Mesenteric fat pad (tissue), 1 donor: ENCODE measurements at places on chromosomes 3 and 15.

GRCh38 chr3:114285648-114286230, 8.1 kb upstream of the TIGIT start:
- no peak for DNase-seq

DNA sequence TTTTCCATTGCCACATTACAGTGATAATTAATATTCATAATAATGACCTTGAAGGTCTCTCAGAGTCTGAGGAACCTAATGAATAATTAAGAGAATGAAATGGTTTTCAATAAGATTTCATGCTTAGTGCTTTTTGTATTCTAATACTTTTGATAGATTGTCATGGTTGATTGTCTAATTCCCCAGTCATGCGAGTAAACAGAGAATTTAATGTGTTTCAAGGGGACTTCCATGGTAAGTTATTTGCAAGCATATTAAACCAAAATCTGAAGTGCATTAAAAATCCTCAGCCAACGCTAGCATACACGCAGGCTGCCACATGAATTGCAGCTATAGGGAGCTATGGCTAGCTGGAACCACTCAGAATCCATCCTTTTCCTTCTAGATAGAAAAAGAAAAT, 18.9 kb upstream of the ANO10 start:
- DNase-seq = no peak

- no peak for DNase-seq
Observed at GRCh38 chr3:121488628-121489027, 57.2 kb downstream of the POLQ start.

DNA sequence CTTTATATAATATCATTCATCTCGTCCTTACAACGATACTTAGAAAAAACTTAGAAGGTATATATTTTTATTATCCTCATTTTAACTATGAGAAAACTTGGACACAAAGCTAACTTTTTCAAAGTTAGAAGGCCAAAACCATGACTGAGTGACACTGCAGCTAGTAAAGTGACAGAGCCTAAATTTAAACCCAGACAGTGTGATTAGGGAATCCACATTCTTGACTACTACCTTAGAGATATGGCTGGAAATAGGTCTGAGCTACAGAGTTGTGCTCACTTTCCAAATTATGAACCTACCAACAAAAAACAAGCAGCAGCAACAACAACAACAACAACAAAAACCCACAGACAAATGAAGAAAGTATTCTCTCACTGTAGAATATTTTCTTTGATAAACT, 236.2 kb downstream of the SCAPER start:
- no peak for DNase-seq

DNA sequence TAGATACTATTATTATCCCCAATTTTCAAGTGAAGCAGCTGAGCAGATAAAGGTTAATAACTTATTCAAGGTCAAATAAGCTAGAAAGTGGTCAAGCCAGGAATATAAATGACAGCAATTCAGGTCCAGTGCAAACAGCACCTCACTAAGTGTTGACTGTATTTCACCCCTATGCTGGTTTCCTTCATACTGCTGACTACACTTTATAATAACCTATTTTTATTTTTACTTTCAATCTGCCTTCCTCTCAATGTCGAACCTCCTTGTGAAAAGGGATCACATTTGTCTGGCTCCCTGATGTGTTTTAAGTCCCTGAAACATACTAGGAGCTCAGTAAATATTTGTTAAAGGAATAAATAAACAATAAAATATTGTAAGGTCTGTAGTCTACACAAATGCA, 146.1 kb downstream of the NAALADL2 start:
- no peak for DNase-seq

- DNase-seq = no peak
Observed at GRCh38 chr3:128550113-128550440, 57.1 kb upstream of the GATA2 start.

- DNase-seq = peak; percentile 77
Observed at GRCh38 chr3:38121832-38122461, 15.0 kb downstream of the ACAA1 start.

GRCh38 chr3:38165722-38166387, 518 bp downstream of the OXSR1 start:
- DNase-seq = no peak

DNA sequence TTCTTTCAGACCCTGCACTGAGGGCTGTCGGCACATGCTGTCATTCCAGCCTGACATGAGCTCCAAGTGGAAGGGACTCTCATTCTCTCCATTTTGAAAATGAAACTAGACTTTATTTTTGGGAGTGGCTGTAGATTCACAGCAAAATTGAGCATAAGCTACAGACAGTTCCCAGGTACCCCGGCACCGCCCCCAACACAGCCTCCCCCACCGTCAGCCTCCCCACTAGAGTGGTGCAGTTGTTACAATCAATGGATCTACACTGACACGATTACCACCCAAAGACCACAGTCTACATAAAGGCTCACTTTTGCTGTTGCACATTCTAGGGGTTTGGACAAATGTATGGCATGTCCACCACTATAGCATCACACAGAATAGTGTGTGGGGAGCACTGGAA, 29.5 kb upstream of the FGD5 start:
- peak; percentile 37 for DNase-seq

DNA sequence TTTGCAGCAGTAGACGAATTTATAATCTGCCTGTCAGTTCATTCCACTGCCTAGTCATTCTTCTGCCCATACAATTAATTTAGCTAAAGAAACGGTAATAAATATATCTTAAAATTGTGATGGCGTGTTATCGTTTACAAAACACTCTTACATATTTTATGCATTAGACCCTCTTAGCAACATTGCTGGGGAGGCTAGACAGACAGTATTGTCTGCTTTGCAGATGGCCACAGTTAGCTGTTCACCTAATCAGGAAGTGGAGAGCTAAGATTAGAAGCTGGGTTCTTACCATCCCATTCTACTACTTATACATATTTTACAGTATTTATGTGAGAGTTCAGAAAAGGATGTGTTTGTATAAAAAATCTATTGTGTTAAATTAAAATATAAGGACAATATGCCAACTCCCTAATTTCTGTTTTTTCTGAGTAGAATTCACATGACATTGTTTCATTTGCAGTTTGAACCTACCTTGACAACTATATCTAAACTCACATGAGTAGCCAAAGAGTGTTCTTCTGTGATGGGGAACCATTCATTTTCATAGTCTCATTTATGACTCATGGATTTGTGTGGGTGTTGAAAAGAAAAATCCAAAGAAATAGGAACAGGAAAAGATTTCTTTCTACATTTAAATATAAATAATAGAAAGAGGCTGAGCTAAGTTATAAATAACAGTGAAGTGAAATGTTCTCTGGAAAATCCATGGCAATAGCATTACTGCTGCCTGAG, 41.7 kb upstream of the C3orf80 start:
- no peak for DNase-seq

DNA sequence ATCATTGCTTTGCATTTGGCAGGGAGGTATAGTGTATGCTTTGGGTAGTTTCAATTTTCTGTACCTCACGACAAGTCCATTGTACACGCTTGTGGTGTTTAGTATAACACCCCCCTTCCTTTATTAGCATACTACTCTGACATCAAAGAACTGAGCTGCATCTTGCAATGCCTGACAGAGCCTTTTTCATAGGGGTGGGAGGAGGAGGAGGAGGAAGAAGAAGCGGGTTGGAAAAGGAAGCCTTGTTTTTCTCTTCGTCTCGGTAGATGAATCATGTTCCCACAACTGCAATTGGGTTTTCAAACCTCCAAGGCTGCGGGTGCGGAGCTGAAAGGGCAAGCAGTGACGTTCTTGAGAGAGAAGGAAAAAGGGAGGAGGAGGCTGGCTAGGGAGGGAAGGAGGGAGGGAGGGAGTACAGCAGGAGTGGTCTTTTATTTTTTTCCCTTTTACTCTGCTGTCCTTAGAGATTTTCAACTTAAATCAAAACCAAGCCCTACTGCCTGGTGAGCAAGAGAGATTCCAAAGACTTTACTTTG, 175.7 kb downstream of the KLHL25 start:
- no peak for DNase-seq

- no peak for DNase-seq
Observed at GRCh38 chr3:80618295-80619256, 850.8 kb upstream of the ROBO1 start.

DNA sequence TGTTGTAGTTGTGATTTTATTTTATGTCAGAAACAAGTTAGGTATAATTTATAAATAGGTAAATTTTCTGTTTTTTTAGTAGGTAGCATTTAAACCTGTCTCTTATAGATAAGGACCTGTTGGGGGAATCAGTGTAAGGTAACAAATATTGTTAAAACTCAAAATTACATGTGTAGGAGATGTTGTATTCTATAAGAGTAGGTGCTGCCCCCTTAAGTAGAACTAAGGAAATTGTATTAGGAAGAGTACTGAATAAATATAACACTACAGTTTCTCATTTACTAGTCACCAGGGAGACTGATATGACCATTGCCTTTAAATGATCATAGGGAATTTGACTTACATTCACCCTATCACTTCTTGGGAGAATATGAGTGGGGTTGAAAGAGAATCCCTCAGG, 31.2 kb downstream of the SLC25A36 start:
- DNase-seq = no peak

DNA sequence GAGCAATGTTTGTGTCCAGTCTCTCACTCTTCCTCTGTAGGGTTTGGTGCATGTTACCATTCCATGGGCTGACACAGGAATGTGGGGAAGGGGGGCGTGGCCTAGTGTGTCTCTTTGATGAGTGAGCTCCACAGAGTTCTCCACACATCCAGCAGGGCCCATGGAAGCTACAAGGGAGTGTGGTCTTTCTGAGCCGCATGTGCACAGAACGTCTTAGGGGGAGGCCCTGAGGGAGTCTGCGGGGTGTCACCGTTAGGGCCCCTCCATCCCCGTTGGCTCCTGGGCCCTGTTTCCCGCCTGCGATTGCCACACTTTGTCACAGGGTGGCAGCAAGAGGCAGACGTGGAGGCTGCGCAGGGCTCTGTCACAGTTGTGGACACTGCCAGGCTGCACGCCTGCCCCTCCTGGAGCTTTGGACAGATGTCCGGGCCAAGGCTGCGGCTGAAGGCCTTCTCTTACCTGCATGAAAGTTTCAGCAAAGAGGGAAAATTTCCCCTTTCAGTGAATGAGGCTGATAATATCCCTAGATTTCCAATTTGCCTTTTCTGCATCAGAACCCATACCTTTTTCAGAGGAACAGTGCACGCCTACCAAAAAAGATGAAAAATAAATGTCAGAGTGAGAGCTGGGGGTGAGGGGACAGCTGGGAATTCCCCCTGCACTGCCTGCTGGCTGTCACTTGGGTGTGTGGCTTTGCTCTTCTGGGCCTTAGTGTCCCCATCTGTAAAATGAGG, 24.3 kb downstream of the CACNA2D3 start:
- no peak for DNase-seq

GRCh38 chr3:180882115-180882514, 30.4 kb upstream of the FXR1 start:
- no peak for DNase-seq

DNA sequence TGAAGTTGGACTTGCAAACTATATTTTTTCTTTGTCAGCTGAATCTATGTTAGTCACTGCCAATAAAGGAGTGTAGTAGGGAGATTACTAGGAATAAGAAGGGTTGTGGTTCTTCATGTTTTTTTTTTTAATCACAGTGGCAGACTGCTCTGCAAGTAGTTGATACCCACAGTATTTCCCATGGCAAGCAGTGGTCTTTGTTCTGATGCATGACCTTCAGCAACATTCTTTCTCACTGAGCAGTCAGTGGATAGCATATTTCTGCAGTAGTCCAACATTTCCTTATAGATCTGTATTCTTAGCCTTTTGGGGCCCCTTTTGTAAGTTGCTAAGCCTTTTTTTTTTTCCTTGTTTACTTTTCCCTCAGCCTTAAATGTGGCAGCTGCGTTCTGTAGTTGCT, 151.1 kb downstream of the DOCK3 start:
- no peak for DNase-seq

DNA sequence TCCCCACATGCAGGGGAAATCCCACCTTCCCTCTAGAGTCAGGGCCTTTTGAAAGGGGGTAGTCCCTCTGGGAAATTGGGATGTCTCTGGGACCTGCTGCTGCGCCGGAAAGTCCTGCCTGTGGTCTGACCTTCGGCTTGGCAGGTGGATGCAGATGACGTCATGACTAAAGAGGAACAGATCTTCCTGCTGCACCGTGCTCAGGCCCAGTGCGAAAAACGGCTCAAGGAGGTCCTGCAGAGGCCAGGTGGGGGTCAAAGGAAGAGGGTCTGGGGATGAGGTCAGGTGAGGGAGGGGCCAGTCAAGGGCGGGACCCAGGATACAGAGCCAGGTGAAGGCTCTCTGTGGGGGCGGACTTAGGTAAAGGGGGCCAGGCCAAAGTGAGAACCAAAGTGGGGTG, 16.2 kb downstream of the PTH1R start:
- DNase-seq = no peak

DNA sequence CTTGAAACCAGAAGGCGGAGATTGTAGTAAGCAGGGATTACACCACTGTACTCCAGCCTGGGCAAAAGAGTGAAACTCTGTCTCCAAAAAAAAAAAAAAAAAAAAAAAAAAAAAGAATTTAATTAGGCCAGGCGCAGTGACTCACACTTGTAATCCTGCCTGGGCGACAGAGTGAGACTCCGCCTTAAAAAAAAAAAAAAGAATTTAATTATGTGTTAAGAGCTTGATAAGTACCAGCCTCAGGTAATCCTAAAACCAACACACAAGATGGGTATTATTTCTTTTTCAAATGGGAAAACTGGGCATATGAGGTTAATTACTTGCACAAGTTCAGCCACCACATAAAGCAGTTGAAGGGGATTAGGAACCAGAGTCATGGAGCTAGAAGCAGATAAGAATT, 49.0 kb downstream of the PBRM1 start:
- no peak for DNase-seq

DNA sequence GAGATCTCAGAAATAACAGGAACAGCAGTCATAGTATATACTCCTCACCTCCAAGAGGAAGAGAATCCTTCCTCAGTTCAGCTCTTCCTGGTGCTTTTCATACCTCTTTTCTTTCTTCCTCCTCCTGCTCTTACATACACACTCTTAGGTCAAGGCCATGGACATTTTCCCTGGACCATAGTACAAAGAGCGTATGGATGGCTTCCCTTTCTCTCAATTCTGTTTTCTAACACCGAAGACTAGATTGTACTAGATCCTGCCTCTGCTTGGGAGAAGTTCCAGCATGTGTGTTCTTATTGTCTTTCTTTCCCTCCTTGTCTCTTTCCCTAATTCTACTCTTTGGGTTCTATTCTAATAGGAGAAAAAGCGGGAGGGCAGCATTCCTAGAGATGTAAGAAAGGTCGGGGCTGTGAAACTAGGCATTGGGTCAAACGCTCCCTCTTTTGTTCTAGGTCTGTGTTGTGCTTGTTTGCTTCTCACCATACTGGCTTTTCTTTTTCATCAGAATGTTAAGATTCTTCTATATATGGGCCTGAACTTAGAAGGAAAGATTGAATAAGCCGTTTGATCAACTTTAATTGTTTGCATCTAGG, 77.4 kb downstream of the VPS8 start:
- DNase-seq = no peak
